ENCODE measurements at places on chromosomes 7 and 10. TPM values are rescaled to one million over a fixed set of nuclear protein-coding genes. Genes with fewer than 3 reads are reported as not detected.

GRCh38 chr10:116106611-116107010 is 166.4 kb downstream of the GFRA1 start:
- no peak for DNase-seq

INMT gene
- total RNA-seq, result not detected

PLXDC2 gene
- total RNA-seq, result not detected

GCK gene
- 1.7 TPM for total RNA-seq

GRCh38 chr7:68015122-68015977 is 1018.7 kb downstream of the TYW1 start:
- no peak for DNase-seq

DNA sequence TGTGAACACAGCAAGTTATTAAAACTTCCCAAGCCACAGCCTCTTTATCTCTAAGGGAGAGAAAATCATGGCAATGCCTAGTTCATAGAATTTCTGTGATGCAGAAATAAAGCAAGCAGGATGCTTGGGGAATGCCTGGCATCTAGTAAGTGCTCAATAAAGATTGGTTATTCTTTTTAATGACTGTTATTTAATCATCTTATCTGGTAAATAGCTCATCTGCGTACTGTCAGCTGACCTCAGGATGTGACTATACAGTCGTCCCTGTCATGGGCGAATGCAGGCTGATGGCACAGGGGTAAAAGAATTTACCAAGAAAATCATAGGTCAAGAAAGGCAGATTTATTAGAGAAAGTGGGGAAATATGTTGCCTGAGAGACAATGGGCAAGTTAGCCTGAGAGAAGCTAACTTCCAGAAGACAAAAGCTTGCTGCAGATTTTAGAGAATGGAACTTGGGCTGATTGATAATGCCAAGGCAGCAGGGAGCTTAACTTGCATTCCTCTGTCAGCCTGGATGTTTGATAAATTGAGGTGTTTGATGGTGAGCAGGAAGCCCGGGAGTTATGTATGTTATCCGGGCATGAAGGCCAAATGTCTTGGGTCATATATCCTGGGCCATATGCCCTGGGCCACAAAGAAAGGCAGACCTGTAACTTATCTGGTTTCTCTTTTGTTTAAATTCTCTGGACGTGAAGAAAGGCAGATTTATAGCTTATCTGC is 126.0 kb downstream of the KCNMA1 start:
- no peak for DNase-seq

- peak; percentile 81 for DNase-seq
Measured at GRCh38 chr7:65269150-65269856, 104.4 kb upstream of the ZNF92 start.

ELFN1 gene
- total RNA-seq, result not detected

- DNase-seq, result no peak
Measured at GRCh38 chr10:74925291-74925690, 98.9 kb downstream of the KAT6B start.

GRCh38 chr10:17606547-17607040 is 10.6 kb downstream of the HACD1 start:
- no peak for DNase-seq

DNA sequence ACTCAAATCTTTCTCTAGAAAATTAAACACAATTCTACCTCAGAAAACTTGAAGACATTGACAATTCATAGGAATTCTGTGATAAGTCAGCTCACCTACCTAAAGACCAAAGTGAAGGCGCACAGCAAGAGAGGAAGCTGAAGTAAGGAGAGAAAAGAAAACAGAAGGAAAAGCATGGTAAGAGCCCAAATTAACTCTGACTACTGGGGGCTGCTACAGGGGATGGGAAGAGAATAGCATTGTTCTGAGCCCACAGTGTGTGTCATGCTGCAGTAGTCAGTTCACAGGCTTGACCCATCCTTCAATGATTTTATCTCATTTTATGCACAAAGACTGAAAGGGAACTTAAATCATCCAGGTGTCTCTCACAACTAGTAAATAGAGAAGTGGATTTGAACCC is 111.3 kb downstream of the PTEN start:
- DNase-seq, result no peak

- DNase-seq, result no peak
Measured at GRCh38 chr10:119403921-119404320, 138.6 kb downstream of the RGS10 start.

DNA sequence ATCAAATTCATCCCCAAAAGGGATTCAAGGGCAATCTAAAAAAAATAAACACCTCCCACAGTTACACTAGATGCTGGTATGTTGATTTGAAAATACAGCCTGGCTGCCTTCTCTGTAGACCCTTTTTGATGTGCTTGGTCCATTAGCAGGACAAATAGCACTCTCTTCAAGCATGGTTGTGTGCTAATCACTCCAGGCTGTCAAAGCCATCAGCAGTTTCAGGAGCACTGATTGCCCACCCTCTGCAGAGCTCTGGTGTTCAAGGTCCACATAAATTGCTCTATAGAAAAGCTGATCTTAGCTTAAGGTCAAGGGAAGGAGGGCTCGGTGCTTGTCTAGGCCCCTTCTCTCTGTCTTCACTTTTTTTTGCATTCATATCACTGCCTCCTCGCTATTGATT is 35.4 kb downstream of the PRR15 start:
- peak; percentile 24 for DNase-seq

- DNase-seq, result peak; percentile 49
Measured at GRCh38 chr10:72171175-72171630, 44.6 kb upstream of the ANAPC16 start.

- DNase-seq, result no peak
Measured at GRCh38 chr10:75020168-75020567, 91.3 kb upstream of the SAMD8 start.

- no peak for DNase-seq
Measured at GRCh38 chr7:99719996-99720769, 14.8 kb downstream of the CYP3A7 start.

GRCh38 chr7:1919539-1920265 is 249.6 kb downstream of the ELFN1 start:
- no peak for DNase-seq

AGFG2 gene
- total RNA-seq, result 112 TPM

- no peak for DNase-seq
Measured at GRCh38 chr10:79193694-79194382, 125.1 kb downstream of the ZMIZ1 start.

DNA sequence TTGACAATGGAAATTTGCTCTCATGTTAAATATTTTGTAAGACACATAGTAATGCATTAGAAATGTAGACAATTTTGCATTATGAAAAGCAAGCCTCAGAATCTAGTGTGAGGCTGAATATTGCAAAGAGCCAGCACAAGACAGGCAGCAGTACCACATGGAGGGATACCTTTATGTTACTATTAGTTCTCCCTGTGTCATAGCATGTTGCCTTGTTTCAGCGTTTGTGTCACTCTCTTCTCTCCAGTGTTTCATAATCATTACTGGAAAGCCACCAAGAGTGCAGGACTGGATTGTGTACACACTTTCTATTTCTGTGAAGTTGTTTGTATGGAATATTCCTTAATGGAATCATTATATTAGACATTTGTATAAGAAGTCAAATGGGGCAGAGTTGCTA is 8.5 kb downstream of the AHR start:
- DNase-seq, result no peak

EIF5AL1 gene
- 0.45 TPM for total RNA-seq

DNA sequence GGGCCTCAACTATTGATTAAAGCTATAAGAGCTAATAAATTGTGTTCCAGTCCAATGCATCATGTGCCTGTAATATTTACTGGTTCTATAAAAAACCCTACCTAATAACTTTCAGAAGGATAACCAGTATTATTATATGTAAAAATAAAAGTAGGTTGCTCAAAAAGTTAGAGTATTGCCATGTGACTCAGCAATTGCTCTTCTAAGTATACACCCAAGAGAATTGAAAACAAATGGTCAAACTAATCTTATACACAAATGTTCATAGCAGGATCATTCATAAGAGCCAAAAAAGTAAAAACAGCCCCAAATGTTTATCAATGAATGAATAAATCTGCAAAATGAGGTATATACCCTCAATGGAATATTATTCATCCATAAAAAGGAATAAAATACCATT is 89.5 kb upstream of the TES start:
- no peak for DNase-seq

- no peak for DNase-seq
Measured at GRCh38 chr10:83289373-83289772, 849.9 kb upstream of the GHITM start.

- peak; percentile 72 for DNase-seq
Measured at GRCh38 chr10:96470116-96470743, 43.5 kb downstream of the TLL2 start.

GRCh38 chr7:42621543-42622219 is 290.2 kb downstream of the C7orf25 start:
- no peak for DNase-seq

TRIL gene
- 0.12 TPM for total RNA-seq

CRPPA gene
- 1.1 TPM for total RNA-seq

ATG9B gene
- total RNA-seq, result 7.5 TPM

GRCh38 chr10:84543948-84544347 is 215.6 kb downstream of the CCSER2 start:
- no peak for DNase-seq

FOXP2 gene
- total RNA-seq, result 0.02 TPM

NDUFB2 gene
- 183 TPM for total RNA-seq

POM121L12 gene
- not detected for total RNA-seq

DNA sequence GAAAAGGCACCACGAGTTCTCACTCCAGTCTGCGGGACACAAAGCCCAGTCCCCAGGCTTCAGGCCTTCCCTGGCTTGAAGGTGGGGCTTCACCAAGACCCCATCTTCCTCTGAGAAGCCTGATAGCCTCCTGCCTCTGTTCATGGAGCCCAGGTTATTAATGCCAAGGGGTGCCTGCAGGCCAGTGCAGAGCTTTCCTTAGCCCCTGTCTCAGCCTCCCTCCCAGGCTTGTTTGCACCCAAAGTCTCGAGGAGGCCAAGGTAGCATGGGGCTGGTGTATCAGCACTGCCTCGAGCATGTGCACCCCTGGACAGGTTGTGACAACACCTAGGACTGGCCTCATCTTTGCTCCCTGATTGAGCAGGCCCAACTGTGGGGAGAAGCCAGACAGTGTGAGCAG is 108.1 kb upstream of the PCDH15 start:
- DNase-seq, result no peak

CADPS2 gene
- total RNA-seq, result not detected

GRCh38 chr10:113957013-113957412 is 86.7 kb upstream of the ADRB1 start:
- no peak for DNase-seq

DNA sequence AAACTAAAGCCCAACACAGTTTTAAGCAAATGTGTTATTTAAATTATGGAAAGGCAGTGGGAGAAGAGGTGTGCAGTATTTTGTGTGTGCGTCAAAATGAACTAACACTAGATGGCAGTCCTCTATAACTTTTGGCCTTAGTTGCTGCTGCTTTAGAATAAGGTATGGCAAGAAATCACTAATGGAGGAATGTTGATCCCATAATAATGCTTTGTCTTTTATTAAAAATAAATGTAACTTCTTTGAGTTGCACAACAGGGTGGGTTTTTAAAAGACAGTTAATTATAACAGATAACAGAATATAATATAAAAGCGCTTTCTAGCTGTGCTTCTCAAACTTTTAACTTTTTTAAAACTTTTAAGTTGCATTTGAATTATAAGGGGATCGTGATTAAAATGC is 56.4 kb downstream of the BBS9 start:
- DNase-seq, result peak; percentile 69

PON3 gene
- total RNA-seq, result not detected

DNA sequence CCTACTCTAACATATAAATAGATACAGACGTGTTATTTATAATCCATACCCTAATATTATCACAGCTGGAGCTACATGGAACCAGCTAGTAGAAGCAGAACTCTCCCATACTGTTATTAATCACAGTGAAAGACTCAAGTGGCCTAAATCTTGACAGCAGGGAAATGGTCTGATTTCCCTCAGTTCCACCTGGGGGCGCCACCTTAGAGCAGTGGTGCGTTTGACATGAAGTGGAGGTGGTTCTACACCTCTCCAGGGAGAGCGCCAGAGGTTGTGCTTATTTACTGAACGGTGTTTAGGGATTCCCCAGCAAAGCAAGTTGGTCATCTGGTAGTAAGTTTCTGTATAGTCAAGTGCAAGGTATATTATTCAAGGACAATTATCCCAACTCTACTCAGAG is 17.6 kb downstream of the DNTT start:
- no peak for DNase-seq

DNA sequence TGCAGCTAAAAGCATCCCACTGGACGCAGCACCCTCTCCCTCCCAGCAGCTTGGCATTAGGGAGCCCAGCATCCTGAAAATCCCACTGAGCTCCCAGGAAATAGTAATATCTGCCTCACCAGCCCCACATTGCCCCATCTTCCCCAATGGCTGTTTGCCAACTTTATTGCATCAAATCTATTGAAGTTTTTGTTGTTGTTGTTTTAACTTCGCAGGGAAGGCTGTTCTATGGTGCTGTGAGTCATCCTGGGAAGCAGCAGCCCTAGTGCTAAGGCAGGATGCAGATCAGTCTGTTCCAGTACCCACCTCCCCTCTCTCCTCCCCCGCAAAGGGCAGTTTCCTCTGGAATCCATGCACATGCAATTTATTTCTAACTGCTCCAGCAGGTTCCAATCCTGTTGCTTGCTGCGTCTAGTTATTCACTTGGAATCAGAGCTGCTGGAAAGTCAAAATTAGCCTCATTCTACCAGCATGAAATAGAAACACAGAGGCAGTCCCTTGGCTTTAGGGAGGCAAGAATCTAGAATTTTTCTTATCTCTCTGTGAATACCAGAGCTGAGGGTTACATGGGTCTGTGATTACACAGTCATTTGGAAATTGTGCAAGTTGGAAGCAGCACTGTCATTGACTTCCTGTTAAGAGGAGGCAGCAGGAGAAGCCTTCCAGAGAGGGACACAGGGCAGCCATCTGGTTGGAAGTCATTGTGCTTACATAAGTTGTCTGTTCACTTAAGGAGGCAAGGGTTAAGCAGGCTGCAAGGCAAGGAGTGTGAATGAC is 115.9 kb upstream of the CACUL1 start:
- no peak for DNase-seq

FKBP6 gene
- total RNA-seq, result not detected

GRCh38 chr7:16135658-16136057 is 285.7 kb downstream of the CRPPA start:
- DNase-seq, result no peak

DNA sequence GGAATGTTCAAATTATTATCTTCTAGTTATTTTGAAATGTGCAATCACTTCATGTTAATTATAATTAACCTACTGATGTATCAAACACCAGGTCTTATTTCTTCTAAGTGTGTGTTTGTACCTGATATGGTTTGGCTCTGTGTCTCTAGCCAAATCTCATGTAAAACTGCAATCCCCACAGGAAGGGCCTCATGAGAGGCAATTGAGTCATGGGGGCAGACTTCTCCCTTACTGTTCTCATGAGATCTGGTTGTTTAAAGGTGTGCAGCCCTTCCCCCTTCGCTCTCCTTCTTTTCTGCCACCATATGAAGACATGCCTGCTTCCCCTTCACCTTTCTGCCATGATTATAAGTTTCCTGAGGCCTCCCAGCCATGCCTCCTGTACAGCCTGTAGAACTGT is 18.6 kb upstream of the PRKCQ start:
- DNase-seq, result no peak

Data from activated CD4-positive, alpha-beta T cell treated with anti-CD3 and anti-CD28 coated beads, Interleukin-2, amount 10 ng/mL, durations not matched to agents 24 days and 14 days (primary cell).